ENCODE measurements at places on chromosomes 3 and 15.

GRCh38 chr3:23481011-23481615 is 278.0 kb downstream of the UBE2E2 start:
- no peak for DNase-seq

GRCh38 chr15:101028772-101029438 is 109.7 kb downstream of the LRRK1 start:
- DNase-seq: no peak

DNA sequence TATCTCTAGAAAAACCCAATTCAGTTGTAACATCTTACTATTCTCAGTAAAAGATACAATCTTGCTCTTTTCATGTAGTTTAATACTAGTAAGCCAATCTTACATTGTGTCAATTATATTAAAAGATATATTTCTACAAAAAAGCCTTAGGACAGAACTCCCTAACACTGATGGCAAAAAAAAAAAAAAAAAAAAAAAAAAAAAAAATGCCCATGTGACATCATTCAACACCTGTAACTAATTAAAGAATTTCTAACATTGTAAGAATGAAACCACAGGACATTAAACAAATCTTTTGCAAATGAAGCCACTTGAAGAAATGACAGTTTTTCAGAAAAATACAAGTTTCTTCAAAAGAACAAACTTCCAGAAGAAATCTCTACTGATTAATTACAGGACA is 119.8 kb downstream of the SUCLG2 start:
- DNase-seq: no peak

- DNase-seq: no peak
These were observed 234.0 kb downstream of the XXYLT1 start for GRCh38 chr3:195036974-195037373.

GRCh38 chr3:47617086-47618010 is 38.7 kb upstream of the CSPG5 start:
- DNase-seq: no peak
